Astrocyte of the spinal cord (primary cell): ENCODE measurements at places on chromosomes 12 and 14.

DNA sequence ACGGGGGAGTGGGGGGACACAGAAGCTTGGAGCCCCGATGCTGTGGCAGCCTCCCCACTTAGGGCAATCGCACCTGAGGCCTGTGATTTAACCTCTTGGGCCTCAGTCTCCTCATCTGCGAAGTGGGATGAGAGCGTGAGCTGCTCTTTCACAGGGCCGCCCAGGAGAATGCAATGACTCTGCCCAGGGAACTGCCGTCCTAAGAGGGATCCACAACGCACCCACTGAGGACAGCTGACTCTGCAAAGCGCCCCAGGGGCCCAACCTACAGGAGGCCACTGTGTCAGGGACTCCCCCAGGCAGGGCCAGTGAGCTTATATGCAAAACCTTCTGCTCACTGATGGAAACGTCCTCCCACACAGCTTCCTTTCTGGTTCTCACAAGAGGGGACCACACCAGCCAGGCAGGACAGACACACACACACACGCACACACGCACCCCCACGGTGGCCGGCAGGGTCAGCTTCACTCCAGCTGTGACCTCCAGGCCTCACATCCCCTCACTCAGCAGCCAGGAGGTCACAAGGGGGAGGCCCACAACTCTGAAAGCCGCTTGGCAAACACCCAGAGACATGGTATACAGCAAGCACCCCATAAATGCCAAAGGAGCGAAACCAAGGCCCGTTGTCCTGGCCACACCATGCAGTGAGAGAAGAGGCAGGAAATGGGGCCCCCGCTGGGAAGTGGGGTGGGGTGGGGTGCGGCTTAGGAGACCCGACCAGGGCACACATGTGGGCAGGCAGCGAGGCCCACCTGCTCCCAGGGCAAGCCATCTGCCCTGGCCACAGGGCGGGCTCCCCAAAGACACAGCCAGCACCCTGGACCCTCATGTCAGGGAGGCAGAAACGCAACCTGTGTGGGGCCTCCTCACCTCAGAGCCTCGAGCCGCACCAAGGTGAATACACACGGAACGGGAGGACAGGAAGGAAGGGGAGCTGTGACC is 73.3 kb downstream of the NCOR2 start:
- no peak for DNase-seq

DNA sequence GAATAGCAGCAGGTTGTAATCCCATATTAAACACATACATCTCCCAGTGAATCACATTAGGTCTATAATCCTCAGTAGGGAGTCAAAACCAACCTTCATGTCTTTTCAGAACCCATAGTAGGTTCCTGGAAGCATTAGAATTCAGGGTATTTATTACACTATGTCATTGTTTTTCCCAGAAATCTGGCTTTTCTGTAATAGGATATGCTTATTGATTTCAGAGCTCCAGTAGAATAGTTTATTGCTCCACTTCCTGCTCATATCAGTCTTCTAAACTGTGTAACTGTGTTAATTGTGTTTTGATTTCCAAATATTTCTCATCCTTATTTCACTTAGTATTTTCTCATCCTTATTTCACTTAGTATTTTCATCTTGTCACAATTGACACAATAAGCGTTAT is 268.0 kb downstream of the CCDC59 start:
- DNase-seq: no peak

- peak; percentile 18 for DNase-seq
Measured at GRCh38 chr14:50937325-50937724, 7.0 kb downstream of the PYGL start.

GRCh38 chr12:92582475-92582874 is 120.3 kb upstream of the PLEKHG7 start:
- DNase-seq: no peak

- no peak for DNase-seq
Measured at GRCh38 chr12:8493084-8493483, 20.2 kb upstream of the CLEC4D start.

DNA sequence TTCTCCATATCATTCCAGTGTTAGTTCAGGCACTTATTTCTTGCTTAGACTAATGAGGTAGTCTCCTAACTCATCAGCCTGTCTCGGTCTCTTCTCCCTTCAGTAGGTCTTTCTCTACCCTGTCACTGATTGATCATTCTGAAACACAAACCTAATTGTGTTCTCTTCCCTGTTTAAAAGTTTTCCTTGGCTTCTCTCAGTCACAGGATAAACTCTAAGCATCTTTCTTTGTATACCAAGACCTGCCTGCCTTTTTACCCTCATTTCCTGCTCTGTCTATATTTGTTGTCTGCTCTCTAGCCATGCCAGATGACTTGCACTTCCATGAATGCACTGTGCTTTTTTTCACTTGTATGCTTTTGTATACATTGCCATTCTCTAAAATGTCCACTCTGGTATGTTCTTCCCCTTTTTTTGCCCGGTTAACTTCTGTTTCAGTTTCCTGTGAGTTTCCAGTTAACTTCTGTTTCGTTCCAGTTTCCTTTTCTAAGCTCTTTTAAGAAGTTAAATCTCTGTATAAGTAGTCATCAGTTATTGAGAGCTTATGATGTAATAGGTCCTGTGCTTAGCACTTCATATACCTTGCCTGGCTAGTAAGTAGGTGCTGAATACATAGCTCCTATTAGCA is 12.8 kb downstream of the DIP2B start:
- DNase-seq: peak; percentile 54

DNA sequence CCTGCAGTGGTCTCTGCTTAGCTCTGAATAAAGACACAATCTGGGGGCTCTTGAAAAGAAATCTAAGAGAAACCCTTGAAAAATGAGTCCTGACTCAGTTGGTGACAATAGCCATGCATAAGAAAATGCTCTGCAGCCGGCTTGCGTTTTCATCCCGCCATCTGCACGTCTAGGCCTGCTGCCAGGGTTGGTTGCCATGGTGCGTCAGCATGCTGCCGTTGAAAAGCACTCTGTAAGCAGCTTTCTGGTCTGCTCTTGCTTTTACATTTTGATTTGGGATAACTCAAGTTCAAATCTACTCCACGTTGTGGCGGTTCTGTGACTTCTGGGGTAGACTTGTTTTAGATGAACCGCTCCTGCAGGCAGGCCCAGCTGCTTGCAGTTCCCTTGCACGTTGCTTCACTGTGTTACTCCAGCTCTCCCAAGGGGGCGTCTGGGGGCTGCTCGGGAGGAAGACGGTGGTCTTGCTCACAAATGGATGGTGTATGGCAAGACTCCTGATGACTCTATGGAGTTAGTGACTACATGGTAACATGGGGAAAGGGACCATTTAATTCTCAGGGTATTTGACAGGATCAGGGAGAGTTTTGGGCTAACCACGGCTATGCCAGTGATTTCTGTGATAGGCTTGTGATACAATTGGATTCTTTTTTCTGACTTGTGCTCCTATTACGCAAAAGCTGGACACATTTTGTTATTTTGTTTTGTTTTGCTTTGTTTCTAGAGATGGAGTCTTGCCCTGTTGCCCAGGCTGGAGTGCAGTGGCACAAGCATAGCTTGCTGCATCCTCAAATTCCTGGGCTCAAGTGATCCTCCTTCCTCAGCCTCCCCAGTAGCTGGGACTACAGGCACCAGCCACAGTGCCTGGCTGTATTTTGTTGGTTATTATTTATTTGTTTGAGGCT is 15.8 kb downstream of the WNT5B start:
- DNase-seq: peak; percentile 91

DNA sequence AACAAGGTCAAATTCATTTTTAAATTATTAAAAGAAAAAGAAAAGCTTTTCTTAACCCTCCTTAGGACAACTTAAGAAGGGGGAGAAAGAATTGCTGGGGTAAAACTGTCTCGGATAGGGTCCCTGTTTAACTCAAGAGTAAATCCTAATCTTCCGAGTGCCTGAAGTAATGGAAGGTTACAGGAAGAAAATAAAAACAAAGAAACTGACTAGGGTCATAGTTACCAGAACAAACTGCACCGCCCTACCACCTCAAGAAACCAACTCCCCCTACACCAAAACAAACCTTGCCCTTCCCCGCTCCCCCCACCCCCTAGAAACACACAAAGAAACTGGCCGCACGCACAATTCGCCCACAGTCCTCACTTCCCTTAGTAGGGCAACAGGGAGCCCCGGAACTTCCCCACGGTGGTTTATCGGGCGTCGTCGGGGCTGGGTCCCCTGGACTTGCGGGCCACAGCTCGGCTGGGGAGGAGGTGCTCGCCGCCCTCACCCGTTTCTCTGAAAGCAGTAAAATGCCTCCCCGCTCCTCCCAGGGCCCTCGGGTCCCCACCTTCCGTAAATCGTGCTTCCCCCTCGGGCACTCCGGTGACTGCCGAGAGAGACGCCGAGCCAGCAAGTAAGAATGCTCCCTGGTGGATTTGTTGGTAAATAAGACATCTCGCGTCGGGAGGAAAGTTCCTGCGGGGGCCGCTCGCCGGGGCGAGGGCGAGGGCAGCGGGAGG is 2.4 kb downstream of the SINHCAF start:
- peak; percentile 35 for DNase-seq

DNA sequence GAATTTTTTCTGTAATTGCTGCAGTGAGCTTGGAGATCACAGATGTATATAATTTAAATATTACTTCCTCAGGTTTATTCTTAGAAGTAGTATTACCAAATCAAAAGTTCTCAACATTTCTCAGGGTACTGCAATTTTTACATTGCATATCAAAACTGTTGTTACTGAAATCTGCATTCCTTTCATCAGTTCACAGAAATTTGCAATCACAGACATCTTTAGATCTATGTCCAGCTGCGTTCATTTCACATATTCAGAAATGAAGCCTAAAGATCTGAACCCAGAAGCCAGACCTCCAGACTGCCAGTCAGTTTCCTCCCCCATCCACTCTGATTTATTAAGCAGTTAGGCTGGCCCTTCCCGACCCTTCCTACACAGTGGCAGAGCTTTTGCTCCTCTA is 18.2 kb upstream of the IFT81 start:
- DNase-seq: no peak

GRCh38 chr12:26789731-26790644 is 43.0 kb downstream of the ITPR2 start:
- DNase-seq: peak; percentile 52

- no peak for DNase-seq
Measured at GRCh38 chr12:1022032-1022970, 31.3 kb downstream of the ERC1 start.
